NCI-H1436 (cell line): ENCODE measurements at places on chromosomes 5 and 9.

- no peak for DNase-seq
Measured at GRCh38 chr9:127396253-127396807, 639 bp upstream of the SLC2A8 start.

DNA sequence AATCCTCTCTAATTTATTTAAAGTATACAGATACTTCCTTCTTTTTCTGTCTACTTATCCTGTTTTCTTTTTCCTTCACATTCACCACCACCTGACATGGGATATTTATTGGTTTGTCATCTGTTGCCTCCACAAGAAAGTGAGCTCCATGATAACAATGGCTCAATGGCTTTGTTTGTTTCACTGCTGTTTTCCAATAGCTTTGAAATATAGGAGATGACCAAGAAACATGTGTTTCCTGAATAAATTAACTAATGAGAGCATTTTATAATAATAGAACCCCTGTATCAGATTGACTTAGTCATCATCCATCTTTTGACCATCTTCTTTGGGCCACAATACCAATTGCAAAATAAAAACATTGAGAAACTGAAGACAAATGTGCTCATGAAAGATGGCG, 180.2 kb upstream of the GAS1 start:
- DNase-seq, result no peak

DNA sequence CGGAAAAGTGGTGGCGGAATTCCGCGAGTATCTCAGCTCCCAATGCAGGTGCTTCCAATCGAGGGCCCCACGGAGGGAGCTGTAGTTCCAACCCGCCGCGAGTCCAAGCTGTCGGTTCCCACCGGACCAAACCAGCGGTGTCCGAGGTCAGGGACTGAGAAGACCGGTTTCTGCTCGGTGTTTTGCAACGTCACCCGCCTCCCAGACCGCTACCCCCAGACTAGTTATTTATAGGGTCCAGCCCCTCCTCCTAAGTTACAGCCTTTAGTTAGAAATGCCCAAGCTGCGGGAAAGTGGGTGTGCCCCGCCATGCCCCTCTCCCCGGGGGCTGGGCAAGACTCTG, 677 bp upstream of the MYORG start:
- DNase-seq, result no peak

DNA sequence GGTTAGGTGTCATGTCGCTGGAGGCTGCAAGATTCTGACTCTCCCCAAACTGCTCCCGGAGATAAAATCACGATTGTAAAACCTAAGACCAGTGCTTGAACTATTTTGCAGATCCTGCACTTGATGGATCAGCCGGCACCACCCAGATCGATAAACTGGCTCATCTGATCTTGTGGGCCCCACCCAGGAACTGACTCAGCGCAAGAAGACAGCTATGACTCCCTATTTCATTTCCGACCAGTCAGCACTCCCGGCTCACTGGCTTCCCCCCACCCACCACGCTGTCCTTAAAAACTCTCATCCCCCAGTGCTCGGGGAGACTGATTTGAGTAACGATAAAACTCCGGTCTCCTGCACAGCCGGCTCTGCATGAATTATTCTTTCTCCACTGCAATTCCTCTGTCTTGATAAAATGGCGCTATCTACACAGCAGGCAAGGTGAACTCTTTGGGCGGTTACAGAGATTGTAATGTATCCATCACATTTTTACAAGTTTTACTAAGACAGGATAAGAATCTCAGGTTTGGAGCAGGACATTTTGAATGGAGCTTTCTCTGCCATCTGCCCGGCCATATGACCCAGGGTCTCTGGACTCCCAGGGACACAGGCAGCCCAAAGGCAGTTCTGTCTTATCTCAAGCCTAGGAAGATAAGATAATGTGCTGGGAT, 10.6 kb upstream of the PPP1R26 start:
- no peak for DNase-seq

DNA sequence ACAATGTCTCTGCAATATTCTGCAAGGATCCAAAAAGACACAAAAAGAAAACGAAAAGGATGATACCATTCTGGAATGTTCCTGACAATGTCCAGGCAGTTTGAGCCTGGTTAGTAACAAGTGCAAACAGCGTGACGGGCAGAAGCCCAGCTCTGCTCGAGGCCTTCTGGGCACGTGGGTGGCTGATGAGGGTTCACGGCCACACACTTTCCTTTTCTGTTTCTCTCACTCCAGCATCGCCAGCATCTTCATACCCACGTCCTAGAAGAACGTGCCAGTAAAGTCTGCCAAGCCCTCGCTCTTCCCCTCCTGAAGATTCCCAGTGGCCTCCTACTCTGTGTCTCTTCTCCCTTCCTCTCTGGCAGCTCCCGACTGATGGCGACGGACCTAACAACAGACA, 36.7 kb downstream of the COL23A1 start:
- no peak for DNase-seq

GRCh38 chr9:82504620-82505019, 516.0 kb downstream of the SPATA31D1 start:
- no peak for DNase-seq

- no peak for DNase-seq
Measured at GRCh38 chr9:137431416-137431931, 8.3 kb downstream of the NOXA1 start.

DNA sequence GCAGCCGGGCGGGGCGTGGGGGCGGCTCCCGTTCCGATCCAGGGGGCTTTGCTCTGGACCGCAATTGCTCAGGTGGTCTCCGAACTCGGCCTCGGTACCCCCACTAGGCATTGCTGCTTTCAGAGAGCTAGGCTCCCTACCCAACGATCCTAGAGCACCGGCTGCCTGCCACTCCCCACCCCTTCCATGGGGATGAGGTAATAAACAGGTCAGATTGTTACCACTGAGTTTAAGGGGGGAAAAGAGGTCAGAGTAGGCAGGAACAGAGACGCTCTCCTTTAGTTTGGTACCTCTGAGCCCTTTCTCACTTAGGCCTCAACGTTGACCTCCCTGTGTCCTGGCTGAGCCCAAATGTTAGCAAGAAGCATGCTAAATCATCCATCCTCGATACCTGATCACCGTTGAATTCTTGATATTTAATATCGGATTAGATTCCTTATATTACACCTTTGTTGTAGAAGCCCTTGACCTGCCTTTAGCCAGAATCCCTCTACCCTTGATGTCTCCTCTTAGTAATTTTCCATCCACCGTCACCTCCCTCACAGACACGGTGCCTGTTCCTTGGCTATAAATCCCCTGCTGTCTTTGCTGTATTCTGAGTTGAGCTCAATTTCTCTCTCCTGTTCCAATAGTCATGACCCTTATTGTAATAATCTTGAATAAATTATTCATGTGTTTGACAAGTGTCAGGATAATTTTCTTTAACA, 588 bp upstream of the PLPP1 start:
- no peak for DNase-seq

DNA sequence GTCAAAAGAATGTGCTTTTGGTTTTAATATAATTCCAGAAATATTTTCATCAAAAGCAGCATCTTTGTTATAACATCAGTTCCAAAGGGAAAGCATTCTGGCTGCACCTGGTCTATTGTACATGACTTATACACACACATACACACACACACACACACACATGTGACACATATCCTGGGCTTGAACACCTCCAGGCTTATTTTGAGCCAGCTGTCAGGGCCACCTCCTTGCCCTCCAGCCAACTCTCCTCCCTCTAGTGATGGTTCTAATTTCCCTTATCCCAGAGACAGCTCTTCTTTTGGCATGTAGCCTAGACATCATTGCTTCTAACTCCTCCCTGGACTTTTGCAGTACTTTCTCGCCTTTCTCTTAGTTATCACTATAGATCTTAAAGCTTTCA, 115.0 kb downstream of the PIK3R1 start:
- DNase-seq, result no peak

GRCh38 chr9:19429595-19429994, 20.8 kb downstream of the ACER2 start:
- no peak for DNase-seq

DNA sequence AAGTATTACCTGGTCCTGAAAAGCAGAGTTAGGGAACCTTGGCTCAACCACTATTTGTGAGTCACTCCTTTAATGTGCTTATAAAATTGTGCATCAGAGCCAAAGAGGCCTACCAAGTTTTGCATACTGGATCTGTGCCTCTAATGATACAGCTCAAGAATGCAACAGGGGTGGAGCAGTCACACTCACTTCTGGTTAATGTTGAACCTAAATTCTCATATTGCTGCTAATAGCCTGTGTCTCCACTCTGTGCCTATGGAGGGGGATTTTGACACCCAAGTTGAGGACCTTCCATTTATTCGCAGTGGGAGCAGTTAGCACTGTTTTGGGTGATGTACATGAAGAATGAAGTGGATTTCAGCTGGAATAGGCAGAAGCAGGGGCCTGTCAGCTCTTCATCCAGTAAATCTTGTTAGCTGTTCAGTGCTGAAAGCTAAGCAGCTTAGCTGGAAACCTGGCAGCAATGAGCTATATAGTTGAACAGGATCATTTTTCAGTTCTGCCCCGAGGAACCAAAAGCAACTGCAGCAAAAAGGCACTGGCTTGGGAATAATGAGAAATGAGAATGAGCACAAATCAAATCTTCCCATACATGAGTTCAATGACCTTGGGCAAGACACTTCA, 9.7 kb downstream of the SH3TC2 start:
- no peak for DNase-seq

DNA sequence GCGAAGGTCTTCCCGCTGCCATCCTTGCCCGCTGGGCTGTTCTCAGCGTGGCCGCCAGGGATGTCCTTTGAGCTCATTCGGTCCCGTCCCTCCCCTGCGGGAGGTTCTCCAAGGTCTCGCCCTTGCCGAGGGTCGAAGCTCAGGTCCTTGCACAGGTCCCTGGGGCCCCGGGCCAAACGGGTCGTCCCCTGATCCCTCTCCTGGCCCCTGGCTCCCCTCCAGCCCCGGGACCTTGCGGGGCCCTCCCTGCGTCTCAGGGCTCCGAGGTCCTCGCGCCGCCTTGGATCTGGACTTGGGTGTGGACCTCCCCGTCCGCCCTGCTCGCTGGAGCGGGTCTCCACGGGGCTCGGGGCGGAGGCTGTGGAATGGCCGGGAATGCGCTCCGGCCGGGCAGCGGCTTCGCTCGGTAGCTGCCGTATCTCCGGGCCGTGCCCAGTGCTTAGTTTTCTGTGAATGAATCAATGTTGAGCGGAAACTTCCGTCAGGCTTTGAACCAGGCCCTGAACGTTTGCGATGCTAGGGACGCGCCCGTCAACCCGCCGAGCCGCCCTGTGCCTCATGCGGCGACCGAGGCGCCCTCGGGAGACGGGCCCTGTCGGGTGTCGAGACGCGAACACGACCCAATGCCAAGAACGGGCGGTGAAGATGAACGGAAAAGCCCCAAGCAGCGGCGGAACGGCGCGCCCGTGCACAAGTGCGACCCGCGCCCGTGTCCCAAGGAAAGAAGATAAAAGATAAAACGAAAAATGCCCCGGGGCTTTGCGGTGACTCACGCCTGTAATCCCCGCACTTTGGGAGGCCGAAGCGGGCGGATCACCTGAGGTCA, 780 bp downstream of the RNU6ATAC start:
- no peak for DNase-seq

DNA sequence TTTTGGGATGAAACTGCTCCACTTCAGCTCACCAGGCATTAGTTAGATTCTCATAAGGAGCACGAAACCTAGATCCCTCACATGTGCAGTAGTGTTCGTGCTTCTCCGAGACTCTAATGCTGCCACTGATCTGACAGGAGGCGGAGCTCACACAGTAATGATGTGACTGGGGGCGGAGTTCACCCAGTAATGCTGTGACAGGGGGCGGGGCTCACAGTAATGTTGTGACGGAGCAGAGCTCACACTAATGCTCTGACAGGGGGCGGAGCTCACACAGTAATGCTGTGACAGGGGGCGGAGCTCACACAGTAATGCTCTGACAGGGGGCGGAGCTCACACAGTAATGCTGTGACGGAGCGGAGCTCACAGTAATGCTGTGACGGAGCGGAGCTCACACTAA, 27.1 kb upstream of the LRRC14B start:
- DNase-seq, result no peak

- DNase-seq, result no peak
Measured at GRCh38 chr5:129746876-129747275, 1.0 kb upstream of the MINAR2 start.

- no peak for DNase-seq
Measured at GRCh38 chr9:128232528-128233428, 29.6 kb downstream of the DNM1 start.

DNA sequence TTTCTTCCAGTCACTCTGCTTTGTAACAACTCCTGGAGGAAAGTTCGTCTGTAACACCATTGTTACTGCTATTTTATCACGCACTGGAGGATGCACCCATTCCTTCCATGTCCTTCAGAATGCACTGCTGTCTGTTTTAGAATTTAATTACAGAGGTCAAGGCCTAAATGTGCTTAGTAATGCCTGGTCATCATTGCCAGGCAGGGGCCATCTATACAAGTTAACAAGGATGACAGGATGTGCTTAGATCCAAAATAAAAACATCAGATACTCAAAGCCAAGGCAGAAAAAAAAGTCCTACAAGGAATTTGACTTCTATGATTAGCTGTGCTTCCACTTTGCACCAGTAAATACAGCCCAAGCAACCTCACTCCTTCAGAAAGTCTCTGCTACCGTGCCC, 371.4 kb downstream of the SEMA5A start:
- no peak for DNase-seq

- DNase-seq, result no peak
Measured at GRCh38 chr5:151082282-151082902, 1.6 kb upstream of the TNIP1 start.

DNA sequence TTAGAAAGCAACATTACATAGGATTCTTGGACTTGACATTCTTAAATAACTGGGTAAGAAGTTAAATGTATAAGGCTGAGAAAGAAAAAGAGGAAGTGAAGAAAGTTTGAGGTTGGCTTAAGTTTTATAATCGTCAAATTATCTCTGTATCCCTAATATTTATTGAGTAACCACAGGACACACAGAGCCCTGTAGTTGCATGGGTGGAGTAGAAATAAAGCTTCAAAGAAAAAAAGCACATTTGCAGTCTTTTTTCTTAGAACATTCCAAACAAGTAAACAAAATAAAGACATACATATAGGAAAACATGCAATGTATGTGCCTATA, 137.0 kb downstream of the CCDC192 start:
- no peak for DNase-seq

GRCh38 chr9:93037476-93037971, 21.0 kb upstream of the SUSD3 start:
- no peak for DNase-seq

DNA sequence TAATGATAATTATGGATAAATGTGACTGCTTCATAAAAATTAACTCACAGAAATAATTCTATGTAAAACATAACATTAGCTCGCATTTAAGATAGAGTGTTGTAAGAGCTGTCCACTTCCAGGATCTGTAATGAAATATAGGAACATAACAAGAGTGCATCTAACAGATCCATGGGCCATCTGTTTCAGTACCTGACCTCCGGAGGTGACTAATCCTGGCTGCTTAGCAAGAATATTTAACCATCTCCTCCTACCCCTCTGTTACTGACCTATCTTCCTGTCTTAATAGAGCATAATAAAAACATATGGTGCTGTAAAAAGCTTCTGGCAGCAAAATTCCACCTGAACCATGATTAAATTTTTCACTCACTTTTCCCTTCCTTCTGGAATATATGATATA, 7.1 kb downstream of the PLCXD3 start:
- DNase-seq, result no peak
